ENCODE measurements at places on chromosomes 2 and 18.

- DNase-seq = no peak
Observed at GRCh38 chr2:23828256-23828980, 98.5 kb downstream of the ATAD2B start.

DNA sequence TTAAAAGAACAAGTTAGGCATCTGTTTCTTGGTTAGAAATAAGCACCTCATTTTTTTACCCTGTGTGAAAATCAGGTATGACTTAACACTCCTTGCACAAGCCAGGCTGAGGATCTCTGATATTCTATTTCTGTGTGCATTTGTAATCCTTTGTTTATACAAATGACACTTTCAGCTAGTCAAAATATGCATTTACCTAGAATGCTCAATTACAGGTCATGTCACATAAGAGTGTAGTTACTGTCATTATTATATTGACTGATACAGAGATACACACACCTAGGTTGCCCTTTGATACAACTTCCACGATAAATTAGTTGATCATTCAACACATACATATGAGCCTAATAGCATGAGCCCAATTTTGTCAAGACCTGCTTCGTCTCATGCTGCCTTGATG, 144.3 kb downstream of the CHST9 start:
- no peak for DNase-seq

- DNase-seq = no peak
Observed at GRCh38 chr2:121388371-121388770, 103.4 kb upstream of the TFCP2L1 start.

- no peak for DNase-seq
Observed at GRCh38 chr18:60826346-60826745, 453.8 kb upstream of the MC4R start.

DNA sequence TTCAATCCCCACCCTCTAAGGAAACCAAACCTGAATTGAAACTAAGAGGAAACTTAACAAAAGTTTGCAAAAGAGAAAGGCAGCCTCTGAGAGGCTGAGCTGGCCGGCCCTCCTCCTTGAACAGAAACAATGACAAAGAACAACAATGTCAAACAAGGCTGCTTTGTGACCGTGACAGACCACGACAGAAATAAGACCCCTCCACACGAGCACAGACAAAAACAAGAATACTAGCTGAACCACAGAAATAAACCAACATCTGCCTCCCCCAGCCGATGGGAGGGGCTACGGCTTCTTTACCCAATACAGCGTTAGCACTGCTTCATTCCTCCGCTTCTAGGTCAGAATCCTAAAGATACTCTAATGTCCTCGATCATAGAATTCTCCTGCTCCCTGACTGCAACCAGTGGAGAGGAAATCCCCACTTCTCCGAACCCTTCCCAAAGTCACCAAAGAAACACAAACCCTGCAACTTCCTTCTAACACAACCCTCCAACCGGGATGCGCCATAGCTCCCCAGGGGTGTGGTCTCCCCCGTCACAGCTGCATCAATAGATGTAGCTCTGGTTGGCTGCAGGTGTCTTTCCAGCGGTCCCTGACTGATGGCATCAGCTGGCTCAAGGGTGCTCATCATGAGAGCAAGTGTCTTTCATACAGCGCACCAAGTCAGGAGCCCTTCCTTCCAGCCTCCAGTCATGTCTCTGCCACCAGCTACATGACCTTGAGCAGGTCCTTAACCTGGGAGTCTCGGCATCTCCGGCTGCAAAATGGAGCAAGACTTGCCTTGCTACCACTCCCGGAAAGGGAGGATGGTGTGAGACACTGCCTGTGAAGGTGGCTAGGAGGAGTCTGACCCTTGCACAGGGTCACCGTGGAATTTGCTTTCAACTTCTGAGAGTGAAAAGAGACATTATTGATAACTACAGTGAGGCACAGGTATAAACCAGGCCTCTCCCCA, 198.6 kb downstream of the HAUS1 start:
- DNase-seq = no peak

DNA sequence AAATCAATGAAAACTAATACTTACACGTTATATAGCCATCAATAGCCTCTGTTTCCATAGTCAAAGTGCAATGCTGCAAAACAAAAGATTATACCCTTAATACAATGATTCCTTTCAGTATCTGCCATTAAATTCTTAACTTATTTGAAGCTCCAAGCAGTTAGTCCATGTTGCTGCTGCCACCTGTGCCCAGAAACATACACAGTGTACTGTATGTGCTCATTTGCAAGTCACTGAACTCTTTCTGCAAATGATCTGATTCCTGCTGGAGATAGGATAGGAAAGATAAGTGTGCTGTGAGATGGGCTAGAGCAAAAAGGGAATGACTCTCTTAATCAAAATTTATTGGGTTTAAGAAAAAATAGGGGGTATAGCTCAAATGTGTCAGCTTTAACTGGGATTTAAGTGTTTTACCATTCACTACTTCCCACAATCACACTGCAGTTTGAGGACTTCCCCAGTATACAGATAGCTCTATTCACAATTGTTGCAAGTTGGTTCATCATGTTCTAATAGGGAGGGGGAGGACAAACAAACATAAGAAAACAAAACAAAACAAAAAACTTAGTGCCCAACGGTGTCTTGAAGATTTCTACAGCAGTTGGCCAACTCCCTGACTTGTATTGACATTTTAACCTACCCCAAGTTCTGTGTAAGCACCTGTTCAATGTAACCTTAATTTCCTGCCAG, 2.7 kb downstream of the IKZF2 start:
- DNase-seq = peak; percentile 6

- no peak for DNase-seq
Observed at GRCh38 chr2:115650827-115651226, 1208.4 kb downstream of the DPP10 start.

DNA sequence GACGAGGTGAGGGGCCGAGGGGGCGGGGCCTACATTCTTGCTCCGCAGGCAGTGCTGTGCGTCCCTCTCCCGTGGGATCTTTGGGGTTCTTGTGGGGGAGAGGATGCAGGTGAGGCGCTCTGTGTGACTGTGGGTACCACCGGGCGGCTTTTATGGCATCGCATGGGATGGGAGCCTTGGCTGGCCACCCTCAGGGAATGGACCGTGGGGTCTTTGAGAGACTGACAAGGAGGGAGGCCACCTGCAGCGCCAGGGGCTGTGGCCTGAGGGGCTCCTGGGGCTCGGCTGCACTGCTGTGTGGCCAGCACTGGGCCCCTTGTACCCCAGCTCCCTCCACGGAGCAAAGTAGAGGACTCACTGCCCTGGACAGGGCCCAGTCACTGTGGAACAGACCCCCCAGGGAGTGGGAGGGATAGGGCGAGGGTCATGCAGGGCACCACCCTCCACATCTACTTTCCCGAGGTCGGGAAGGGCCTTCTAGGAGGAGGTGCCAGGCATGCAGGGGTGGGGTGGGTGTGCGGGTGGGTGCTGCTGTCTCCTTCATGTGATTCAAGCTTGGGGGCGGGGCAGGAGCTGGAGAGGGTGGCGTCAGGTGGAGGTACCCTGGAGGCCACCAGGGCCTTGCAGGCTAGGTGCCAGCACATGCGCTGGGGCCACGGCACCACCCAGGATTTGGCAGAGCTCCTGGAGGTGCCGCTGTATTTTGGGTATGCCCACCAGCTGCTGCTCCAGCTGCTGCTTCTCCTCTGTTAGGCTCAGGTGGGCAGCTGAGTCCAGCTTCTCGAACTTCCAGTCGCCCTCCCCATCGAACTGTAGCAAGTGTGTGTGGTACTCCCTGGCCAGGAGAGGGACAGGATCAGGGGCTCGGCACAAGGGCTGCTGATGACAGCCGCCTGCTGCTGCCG, 1072.4 kb downstream of the RPIA start:
- DNase-seq = no peak

GRCh38 chr2:241750076-241750840, 15.8 kb downstream of the D2HGDH start:
- no peak for DNase-seq

DNA sequence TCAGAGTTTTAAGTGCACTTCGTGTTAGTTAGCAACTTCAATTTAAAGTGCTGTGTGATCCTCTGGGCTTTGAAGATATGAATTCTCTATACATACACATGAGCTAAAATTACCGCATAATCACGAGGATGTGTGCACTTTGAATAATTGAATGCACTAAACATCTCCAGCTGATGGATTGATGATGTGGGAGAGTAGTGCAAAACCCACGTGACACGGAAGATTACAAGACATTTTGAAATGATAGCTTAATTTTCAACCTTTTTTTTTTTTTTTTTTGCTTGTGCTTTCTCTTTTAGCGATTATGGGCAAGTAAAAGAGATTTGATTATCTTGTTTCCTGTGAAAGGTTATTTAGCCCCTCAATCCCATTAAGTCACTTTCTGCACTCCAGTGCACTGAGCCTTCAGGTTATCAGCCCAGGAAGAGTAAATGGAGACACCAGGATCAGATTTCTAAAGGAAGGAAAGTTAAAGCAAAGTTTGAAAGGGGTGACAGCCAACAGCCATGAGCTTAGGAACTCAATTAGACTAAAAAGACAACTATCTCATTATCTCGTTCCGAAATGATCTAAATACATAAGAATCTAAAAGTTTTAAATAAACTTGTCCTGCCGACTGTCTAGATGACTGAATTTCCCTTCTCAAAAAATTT, 81.6 kb downstream of the CDK15 start:
- no peak for DNase-seq

- DNase-seq = no peak
Observed at GRCh38 chr2:232603283-232603682, 30.1 kb upstream of the EFHD1 start.

DNA sequence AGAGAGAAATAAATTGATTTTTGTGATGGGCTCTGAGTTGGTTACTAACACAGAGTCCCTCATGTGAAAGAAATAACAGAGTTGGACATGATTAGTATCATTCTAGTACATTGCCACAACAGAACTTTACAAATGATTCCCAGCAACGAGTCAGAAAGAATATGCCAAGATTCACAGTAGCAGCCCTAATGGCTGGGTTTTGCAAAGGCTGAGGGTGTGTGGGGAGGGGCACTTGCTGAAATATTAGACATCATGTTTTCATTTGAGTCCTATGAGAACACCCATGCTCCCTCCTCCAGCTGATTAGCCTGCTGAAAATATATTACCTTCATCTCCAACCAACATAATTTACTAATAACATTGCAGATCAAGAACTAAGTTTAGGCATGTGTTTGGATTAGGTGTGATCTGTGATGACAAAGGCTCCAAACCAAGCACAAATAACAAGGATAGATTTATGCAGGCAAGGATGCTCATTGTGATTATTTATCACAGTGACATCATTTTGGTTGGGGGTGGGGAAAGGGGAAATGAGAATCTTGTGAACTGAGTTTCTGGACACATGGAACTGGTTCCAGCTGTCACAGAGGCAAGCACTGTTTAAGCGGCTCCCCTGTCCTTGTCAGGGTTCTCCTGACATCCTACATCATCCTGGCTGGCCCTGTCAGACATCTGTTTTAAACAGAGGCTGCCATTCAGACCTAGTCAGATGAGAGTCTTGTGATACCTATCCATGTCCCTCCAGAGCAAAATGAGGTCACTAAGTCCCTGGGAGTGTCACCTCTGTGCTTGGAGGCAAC, 205.8 kb upstream of the NCKAP5 start:
- peak; percentile 56 for DNase-seq

GRCh38 chr2:169694113-169694893, at the start of the genes CFAP210 and PHOSPHO2:
CFAP210 (minus strand) TSS chr2:169694405; CDS start chr2:169694327, 78 bp downstream.
PHOSPHO2 (plus strand) TSS chr2:169694469; CDS start chr2:169700972, 6,503 bp downstream.
- DNase-seq = peak; percentile 94

- no peak for DNase-seq
Observed at GRCh38 chr2:241168366-241168765, 18.1 kb downstream of the PPP1R7 start.

DNA sequence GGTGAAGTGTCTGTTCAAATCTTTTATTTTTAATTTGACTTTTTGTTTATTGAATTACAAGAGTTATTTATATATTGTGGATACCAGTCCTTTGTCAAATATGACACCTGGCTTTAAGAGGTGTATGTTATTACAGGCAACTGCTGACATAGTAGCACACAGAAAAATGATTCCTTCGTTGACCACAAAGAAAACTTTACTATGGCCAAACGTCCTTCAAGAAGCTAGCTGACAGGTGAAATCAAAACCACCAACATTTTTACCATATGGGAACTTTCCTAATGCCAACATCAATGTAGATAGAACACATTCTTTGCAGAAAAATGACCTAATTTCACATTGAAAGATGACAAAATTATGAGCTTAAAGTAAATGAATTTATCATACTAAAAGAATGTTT, 6.4 kb upstream of the SRBD1 start:
- DNase-seq = no peak

GRCh38 chr2:47309952-47310800, 92.8 kb upstream of the MSH2 start:
- DNase-seq = peak; percentile 90

DNA sequence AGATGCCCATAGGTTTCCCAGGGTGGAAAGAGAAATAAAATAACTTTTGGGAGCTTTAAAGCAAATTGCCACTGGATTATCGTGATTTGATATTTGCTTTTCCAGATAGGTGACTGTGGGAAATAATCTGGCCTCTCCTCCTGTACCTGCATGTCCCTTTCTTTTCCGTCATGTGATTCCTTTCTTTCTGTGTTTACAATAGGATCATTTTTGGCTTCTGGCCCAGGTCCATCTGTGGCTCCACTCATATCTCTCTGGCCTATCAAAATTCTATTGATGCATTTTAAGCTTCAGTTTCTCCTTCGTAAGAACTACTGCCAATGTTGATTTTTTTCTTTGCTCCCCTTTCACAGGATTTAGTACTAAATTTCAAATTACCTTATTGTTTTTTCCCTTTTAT, 153.6 kb downstream of the CCDC85A start:
- no peak for DNase-seq

DNA sequence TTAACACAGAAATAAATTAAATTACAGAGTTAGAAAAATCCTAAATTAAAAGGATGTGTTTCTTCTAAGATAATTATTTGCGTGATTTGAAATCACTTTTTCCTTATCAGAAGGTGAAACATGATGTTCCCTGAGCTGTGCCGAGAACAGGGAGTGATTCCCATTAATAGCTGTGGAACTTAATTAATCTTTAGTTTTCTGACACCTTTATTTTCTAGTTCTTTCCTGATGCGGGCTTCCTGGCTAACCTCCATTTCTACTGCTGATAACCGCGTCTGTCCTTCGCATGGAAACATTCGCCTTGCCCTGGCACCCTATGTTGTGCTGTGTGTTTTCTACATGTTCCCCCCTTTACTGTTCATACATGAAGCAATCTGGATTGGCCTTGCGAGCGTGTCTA, 172.9 kb downstream of the FAM210A start:
- no peak for DNase-seq

DNA sequence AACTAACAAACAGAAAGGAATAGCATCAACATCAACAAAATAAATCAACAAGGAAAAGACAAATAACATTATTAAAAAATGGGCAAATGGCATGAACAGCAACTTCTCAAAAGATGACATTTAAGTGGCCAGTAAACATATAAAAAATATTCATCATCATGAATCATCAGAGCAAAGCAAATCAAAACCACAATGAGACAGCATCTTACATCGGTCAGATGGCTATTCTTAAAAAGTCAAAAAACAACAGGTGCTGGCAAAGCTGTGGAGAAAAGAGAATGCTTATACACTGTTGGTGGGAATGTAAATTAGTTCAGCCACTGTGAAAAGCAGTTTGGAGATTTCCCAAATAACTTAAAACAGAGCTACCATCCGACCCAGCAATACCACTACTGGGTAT, 327.1 kb downstream of the CMPK2 start:
- no peak for DNase-seq

- no peak for DNase-seq
Observed at GRCh38 chr18:50405582-50406271, 30.9 kb downstream of the SKA1 start.
